Activated CD4-positive, alpha-beta T cell treated with anti-CD3 and anti-CD28 coated beads, Interleukin-2, Interleukin-4, amounts not matched to agents 100 ng/mL and 50 ng/mL, durations not matched to agents 16 hours and 8 hours (primary cell): ENCODE measurements at places on chromosomes 13 and 19.

DNA sequence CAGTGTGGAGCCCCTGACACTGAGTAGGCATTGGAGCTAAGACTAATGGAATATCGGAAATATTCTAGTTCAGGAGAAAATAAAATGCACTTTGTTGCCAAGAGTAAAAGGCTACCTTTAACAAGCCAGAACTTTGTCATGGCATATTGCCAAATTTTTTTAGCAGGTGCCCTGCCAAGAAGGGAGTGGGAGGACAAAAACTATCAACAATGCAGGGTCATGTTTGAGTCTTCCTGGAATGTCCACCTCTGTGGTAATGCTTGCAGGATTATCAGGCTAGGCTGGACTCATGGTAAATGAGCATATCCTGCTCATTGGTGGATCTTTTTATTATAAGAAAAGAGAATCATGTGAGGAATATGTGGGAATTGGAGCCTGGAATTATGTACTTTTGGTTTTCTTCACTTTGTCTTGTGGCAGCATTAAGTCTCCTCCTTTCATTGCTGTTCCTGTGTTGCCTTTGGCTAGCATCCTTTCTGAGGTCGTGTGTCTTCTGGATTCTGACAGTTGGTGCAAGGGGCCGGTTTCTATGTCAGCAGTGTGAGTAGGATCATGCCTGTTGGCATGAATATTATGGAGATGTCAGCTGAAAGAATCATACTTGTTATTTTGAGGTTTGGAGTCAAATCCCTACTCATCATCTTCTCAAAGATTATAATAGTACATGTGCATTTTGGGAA lies 122.9 kb upstream of the SPRY2 start:
- no peak for DNase-seq

DNA sequence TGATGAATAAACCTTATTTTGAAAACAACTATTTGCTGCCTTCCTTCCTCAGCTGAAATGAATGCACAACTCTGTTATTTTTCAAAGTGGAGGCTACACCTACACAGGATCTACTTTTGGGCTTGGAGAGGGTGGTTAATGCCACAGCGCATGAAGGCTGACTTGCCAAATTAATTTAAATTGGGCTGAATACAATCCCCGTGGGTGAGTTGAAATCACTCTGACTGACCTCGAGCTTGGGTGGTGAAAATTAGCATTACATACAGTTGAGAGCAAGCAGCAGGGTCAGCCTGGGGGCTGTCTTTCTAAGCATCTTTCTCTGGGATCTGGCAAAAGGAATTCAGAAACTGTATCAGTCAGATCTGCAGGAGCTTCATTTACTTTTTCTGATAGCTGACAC lies 38.5 kb downstream of the TPT1 start:
- no peak for DNase-seq

DNA sequence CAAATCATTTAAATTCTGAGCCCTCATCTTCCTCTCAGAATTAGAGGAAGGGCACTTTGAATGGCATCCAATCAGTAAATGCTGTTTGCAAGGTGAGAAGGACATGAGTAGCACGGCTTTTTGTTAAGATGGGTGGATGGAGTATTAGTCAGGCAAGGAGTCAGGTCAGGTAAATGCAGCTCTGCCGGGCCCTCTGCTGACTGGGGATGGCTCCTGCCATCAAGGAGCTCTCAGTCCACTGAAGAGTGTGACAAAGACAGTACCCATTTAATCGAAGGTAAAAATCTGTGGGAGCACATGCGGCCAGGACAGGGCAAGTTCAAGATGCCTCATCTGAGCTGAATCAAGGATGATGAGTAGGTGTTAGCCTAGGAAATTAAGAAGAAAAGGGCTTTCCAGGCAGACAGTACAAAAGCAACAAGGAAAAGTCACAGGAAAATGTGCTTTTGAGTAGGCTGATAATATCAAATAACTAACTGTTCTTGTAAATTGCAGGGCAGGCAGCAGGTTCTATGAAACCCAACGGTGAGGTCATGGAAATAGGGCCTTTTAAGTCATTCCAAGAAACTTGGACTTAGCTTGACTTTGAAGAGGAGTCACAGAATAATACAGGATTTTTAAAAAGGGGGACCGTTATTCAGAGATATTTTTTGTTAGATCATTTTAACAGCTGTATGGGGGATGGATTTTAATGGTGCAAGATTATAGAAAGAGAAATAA lies 670.5 kb upstream of the ARGLU1 start:
- no peak for DNase-seq

DNA sequence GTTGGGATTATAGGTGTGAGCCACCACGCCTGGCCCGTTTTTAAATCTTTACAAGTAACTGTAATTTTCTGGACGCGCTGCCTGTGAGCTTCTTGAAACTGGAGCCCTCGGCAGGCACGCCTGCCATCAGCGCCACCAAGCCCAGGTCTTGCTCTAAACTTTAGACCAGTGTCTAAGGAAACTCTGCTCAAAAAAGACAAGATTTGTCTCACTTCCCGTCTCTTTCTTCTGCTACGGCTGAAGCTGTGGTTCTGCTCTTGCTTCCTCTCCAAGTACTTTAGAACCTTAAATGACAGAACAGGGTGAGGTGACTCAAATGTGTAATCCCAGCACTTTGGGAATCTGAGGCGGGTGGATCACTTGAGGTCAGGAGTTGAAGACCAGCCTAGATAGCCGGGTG lies 24.9 kb downstream of the RCN3 start:
- DNase-seq, result peak; percentile 64

- no peak for DNase-seq
Measured at GRCh38 chr19:19501798-19502197, 13.6 kb downstream of the TSSK6 start.
